ENCODE measurements at places on chromosomes 2 and 18. TPM values are rescaled to one million over a fixed set of nuclear protein-coding genes. Genes with fewer than 3 reads are reported as not detected.

DNA sequence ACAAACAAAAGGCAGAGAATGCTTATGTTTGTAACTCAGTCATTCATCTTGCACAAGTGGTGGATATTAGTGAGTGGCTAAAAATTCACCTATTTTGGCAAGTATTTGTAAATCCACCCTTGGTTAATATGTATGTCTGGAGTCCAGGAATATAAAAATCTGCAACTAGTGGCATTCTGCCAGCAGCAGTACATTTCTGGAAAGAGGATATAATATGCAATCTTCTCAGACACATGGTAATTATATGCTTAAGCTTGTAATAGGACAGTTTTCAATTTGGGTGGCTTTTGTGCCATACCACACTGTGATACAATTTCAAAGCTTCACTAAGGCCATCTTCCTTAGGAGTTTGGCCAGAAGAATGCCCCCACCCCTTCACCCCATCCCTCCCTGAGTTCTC lies 693.3 kb downstream of the MBD2 start:
- ATAC-seq = no peak

- no peak for ATAC-seq
Measured at GRCh38 chr2:96811917-96812316, 4.2 kb upstream of the CNNM3 start.

DNA sequence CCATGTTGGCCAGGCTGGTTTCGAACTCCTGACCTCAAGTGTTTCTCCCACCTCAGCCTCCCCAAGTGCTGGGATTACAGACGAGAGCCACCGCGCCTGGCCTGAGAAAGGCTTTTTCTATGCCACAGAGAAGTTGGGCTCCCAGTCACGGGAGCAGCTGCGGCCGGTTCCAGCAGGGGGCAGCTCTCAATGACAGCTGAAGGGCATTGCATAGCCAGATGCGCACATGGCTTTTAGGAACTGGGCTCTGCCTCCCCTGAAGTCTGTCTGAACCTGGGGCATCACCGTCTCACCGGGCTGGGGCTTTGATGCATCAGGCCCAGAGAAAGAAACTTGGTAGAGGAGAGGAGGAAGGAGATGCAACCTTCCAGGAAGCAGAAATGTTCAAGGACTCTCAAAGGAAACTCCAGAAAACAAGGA lies 84.2 kb upstream of the LAPTM4A start:
- ATAC-seq = peak; percentile 62

GRCh38 chr18:292271-292670 lies 24.4 kb upstream of the THOC1 start:
- ATAC-seq = no peak

DNA sequence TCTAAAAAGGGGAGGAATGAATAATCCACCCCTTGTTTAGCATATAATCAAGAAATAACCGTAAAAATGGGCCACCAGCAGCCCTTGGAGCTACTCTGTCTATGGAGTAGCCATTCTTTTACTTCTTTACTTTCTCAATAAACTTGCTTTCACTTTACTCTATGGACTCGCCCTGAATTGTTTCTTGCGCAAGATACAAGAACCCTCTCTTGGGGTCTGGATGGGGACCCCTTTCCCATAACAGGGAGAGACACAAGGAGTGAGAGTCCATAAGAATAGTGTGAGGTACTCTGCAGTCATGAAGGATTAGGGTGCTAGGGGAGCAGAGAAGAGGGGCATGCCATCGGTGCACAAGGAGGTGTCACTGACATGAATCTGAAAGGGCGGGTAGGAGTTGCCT lies 159.2 kb upstream of the PGAP1 start:
- ATAC-seq = no peak

DNA sequence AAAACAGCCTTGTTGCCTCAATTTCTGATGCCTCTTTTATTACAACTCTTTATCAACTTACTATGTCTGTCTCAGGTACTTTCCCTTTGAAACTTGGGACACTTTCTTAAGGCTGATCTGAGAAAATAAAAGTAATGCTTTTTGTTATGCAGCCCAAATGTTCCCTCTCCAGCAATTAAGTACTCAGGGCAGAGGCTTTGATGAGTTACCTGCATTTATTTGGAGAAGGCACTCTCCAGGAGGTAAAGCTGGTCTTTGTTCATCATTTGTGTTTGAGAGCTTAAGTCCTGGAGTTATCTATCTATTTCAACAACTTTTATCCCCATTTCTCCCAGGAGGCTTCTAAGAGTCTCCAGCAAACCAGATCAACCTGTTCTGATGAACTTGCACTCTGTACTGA lies 259.2 kb downstream of the ASXL3 start:
- ATAC-seq = no peak

GRCh38 chr2:219515874-219516629 lies 1.8 kb downstream of the ASIC4 start:
- ATAC-seq = no peak

- no peak for ATAC-seq
Measured at GRCh38 chr2:212528106-212528856, 10.3 kb downstream of the ERBB4 start.

DNA sequence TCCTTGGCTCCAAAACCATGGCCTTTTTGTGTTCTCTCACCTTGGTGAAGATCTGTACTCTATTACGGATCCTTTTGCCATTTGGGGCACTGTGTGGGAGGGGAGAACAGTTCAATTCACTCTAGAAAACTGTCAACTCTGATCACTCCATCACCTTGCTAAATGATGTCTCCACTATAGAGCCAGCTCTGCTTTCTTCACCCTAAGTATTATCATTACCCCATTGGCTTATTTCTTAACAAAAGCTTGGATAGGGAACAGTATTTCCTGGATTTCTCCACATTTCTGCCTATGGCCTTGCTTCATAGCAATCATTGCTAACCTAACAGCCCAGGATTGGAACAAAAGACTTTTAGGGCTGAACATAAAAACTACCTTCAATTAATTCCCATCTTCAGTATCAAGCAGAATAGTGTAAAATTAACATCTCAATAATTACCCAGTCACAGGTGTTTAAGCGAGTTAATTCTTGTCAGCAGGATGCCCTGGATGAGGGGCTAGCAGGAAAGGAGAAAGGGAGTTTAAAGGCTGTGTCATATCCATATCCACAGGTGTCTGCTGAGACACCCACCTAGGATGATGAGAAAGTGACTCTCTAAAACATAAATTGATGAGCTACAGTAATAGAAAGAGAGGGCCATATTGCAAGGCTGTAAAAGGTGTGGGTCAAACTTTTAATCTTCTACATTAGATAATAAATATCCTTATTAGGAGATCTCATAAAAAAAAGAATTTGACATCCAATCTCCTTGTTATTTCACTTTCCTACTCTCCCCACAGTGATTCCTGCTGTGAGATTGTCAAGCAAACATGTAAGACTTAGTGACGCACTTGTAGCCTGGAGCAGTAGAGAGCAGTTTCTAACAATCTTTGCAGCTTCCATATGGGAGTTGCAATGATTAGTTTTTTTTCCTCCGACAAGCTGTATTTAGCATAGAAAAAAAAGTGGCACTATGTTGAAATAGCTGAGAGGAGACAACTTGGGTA lies 589.5 kb upstream of the NXPH2 start:
- no peak for ATAC-seq

- no peak for ATAC-seq
Measured at GRCh38 chr2:109166811-109167210, 37.8 kb downstream of the SH3RF3 start.

DNA sequence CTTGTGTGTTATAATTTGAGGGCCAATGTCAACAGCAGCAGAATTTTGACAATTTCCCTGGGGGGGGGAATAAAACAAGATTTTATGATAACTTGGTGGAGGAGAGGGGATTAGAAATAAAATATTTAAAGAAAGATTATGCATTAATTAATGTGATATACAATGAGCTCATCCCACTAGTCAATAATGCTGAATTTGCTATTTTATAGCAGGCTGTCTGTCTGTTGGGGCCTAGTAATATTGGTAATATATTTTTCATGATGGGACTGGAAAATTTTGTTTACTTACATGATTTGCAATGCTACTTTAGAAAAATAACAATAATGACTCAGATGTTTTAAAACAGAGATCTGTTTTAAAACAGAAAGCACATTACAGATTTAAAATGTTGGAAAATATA lies 118.0 kb downstream of the RNF152 start:
- ATAC-seq = no peak

DNA sequence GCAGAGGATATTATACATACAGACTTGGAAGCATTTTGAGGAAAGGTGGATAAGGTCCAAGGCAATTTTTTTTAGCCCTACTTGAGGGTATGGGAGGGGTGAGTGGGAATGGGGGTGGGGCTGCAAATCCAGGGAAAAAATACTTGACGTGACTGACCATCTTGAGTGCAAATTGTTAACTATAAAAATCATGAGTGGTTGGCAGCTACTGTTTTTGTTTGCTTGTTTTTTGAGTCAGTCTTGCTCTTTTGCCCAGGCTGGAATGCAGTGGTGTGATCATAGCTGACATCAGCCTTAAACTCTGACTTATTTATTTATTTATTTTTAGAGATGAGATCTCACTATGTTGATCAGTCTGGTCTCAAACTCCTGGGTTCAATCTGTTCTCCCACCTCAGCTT lies 458.8 kb downstream of the PIK3C3 start:
- no peak for ATAC-seq

DNA sequence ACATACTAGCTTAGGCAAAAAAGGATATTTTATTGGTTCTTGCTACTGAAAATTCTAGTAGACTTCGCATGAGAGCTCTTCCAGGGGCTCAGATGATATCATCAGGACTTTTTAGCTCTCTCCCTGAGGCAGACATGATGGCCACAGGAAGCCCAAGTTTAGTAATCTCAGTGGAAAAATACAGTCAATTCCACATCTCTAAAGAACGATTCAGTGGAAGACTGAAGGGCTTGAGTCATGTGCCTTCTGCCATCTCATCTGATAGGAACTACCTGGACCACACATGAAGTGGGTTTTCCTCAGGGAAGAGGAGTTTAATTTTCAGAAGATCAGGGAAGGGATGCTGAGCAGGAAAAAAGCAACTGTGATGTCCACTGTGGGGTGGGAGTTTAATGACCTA lies 117.3 kb downstream of the TTC27 start:
- ATAC-seq = no peak

GRCh38 chr18:2847317-2848246 lies 776 bp downstream of the EMILIN2 start:
- ATAC-seq = peak; percentile 17

DNA sequence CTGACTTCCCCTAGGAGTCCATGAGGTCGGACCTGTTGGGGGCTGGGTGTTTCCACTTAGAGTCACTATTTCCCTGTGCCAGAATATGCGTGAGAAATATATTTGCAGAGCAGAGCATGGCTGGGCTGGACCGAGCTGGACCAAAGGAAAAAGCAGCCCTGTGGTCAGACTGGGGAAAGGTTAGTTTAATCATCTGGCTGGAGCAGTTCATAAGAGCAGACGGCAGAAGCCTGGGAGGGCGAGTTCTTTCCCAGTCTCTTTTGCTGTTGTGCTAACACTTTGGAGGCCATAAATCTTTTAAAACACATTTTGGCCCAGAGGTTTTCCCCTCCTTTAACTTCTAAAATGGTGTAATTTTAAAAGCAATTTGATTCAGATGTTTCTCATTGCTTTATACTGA lies 66.5 kb downstream of the GLI2 start:
- no peak for ATAC-seq

GRCh38 chr18:47750889-47751423 lies 179.5 kb downstream of the SMAD2 start:
- no peak for ATAC-seq

DNA sequence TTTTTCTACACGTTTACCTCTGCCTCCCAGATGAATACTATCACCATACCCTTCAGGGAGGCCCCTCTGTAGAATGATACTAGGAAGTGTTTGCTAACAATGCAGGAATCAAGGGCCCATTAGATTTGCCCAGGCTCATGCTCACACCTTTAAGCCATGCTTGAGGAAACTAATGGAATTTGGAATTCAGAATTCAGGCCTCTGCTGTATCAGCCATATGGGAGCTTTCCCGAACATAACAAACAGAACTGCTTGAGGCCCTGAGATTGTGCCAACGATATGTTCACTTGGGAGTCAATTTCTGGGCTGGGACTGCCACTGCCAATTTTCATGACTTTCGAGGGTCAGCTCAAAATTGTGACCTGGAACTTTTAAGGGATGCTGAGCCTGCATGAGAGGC lies 282.5 kb downstream of the CLIP4 start:
- ATAC-seq = no peak

GRCh38 chr2:120287183-120288015 lies 34.7 kb downstream of the RALB start:
- ATAC-seq = peak; percentile 91

The TFPI gene
- 9.1 TPM for total RNA-seq

The R3HDM1 gene
- total RNA-seq = 26.0 TPM

The GALR1 gene
- total RNA-seq = not detected

The GPAT2 gene
- total RNA-seq = 0.44 TPM

The LYPD6 gene
- 0.96 TPM for total RNA-seq

The TNS1 gene
- 27.7 TPM for total RNA-seq

The CIB4 gene
- not detected for total RNA-seq
